Left renal cortex interstitium (tissue), 4 donors: ENCODE measurements at places on chromosomes 12 and 14.

DNA sequence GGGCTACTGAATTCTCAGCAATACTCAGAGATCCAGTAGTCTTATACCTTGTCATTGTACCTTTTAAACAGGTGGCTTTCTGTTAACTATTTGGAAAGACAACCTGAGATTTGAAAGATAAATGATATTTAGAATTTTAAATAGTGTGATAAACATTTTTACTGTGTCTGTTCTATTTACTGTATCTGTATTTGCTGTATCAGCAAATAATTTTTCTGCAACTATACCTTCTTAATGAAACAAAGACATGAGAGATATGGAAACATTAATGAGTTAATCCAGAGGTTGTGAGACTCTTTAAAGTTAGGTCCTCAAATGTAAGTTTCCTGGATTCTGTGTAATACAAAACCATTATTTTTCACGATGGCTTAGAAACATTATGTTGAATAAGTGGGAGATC lies 249.6 kb downstream of the CCDC59 start:
- no peak for DNase-seq

- DNase-seq = no peak
Measured at GRCh38 chr12:79317179-79317847, 373.5 kb downstream of the PAWR start.

DNA sequence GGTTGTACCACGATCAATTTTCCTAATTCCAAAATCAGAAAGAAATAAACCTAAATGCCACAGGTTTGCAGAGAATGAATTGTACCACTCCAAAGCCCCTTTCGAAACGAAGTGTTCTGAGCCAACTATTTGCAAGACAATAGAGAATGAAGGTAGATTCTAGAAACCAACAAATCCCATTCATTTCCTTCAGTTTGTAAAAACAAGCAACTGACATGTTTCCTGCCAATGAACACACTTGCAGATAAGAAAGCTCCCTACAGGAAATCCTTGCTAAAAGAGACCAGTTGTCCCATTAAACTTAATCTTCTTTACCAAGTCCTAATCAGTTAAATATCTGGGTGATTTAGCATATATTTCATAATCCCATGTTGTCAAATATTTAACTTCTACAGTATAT lies 198.4 kb upstream of the FOXN3 start:
- no peak for DNase-seq

DNA sequence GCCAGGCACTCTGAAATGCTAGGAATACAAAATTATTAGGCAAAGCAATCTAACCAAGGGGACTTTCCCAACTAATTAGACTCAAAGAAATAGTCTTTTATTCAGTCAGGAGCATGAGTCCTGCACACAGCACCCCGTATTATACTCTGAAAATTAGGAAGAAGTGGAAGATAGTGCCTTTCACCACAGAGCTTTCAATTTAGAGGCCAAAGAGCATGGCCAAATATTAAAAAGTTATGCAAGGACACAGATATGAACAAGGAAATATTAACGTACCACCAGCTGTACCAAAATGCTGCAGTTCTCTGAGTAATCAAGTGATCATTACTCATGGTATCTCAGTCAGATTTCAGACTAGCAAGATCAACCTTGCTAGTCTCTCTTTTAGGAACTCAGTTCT lies 22.6 kb upstream of the MDM2 start:
- no peak for DNase-seq

GRCh38 chr12:19201661-19202060 lies 72.1 kb downstream of the PLEKHA5 start:
- DNase-seq = no peak
